ENCODE measurements at places on chromosomes 7 and 10. TPM values are rescaled to one million over a fixed set of nuclear protein-coding genes. Genes with fewer than 3 reads are reported as not detected.

The ACTL6B gene
- not detected for total RNA-seq

The SH2D4B gene
- total RNA-seq, result not detected

The FANK1 gene
- 3.1 TPM for total RNA-seq

The TMEM72 gene
- not detected for total RNA-seq

The C10orf53 gene
- total RNA-seq, result not detected

The ASB15 gene
- total RNA-seq, result not detected

The NUTM2B gene
- 0.27 TPM for total RNA-seq

The SPDYE9 gene
- not detected for total RNA-seq

The SPRN gene
- 0.22 TPM for total RNA-seq

The FAM25G gene
- not detected for total RNA-seq

The PPP1R17 gene
- not detected for total RNA-seq

The MORN4 gene
- total RNA-seq, result 9.1 TPM

The TMEM106B gene
- 30.6 TPM for total RNA-seq

The WDR86 gene
- 0.17 TPM for total RNA-seq

The CPA5 gene
- total RNA-seq, result not detected

The AGBL3 gene
- 1.1 TPM for total RNA-seq

The EN2 gene
- total RNA-seq, result 0.54 TPM

The ARHGEF35 gene
- 0.28 TPM for total RNA-seq

The PANK1 gene
- total RNA-seq, result 5.4 TPM

The COL28A1 gene
- total RNA-seq, result 0.33 TPM
